Adrenal gland (tissue), 19 donors: ENCODE measurements at places on chromosomes 2 and 18. TPM values are rescaled to one million over a fixed set of nuclear protein-coding genes. Genes with fewer than 3 reads are reported as not detected.

The CRYGC gene
- not detected for polyA plus RNA-seq

The CCNT2 gene
- 25.5 TPM for polyA plus RNA-seq

The ADD2 gene
- polyA plus RNA-seq, result 0.72 TPM

The TUBB8B gene
- polyA plus RNA-seq, result 0.88 TPM

The AGXT gene
- 0.26 TPM for polyA plus RNA-seq

The CFC1B gene
- not detected for polyA plus RNA-seq
